ENCODE measurements at places on chromosomes 4 and X. TPM values are rescaled to one million over a fixed set of nuclear protein-coding genes. Genes with fewer than 3 reads are reported as not detected.

- H3K27me3 ChIP-seq: no peaks in the 10 kb centered on the region
- peaks cover 35% of the 10 kb centered on the region for H3K4me1 ChIP-seq
- H3K4me3 ChIP-seq: no peak overlapping the region
- H3K27ac ChIP-seq: no peak overlapping the region
- H3K36me3 ChIP-seq: no peaks in the 10 kb centered on the region
- DNase-seq: no peak
Measured at GRCh38 chr4:41129128-41129754, 85.1 kb downstream of the APBB2 start.

- no peaks in the 10 kb centered on the region for H3K36me3 ChIP-seq
- no peaks in the 10 kb centered on the region for H3K4me1 ChIP-seq
- no peaks in the 10 kb centered on the region for H3K27me3 ChIP-seq
- DNase-seq: no peak
Measured at GRCh38 chrX:106378616-106379015, 210.5 kb downstream of the PWWP3B start.

DNA sequence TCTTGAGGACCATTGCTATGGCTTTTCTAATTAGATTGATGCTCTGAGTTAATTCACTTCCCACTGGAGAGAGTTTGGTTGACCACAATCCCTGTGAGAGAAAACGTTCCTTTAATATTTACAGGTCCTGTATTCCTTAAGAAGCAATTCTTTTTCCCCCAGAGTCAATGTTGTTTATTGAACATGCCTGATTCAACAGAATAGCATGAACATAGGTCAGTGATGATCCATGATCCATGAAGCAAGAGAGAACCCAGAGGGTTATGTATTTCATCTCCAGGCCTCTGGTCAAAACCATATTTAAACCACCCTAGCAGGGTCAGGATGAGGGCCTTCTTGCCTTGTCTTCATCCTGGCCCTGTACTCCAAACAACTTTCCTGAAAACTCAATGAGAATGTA is 39.4 kb upstream of the EFHC2 start:
- H3K4me3 ChIP-seq: no peak overlapping the region
- DNase-seq: no peak
- H3K4me1 ChIP-seq: no peaks in the 10 kb centered on the region
- H3K36me3 ChIP-seq: no peaks in the 10 kb centered on the region
- H3K27me3 ChIP-seq: no peaks in the 10 kb centered on the region

Gene TMEM255A
- total RNA-seq: not detected

DNA sequence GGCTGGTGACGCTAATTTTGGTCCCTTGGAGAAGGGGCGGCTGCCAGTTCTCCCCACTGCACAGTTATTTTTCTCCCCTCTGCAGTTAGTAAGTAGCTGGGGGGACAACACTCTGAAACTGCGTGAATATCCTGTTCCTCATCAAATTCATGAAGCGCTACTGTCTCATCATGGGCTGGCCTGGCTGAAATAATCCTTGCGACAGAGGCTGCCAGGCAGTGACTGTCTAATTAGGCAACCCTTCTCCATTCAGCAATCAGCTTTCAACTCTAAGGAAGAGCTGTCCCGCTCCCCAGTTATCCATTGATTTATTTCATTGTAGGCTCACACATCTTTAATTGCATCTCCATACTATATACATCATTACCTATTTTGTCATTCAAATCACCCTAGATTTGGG is 8.2 kb downstream of the SH3TC1 start:
- no peaks in the 10 kb centered on the region for H3K27me3 ChIP-seq
- no peak overlapping the region for H3K27ac ChIP-seq
- DNase-seq: no peak
- no peak overlapping the region for H3K4me3 ChIP-seq
- no peaks in the 10 kb centered on the region for H3K36me3 ChIP-seq
- no peaks in the 10 kb centered on the region for H3K4me1 ChIP-seq

- no peak for DNase-seq
- H3K27me3 ChIP-seq: no peaks in the 10 kb centered on the region
- H3K4me3 ChIP-seq: no peak overlapping the region
- H3K27ac ChIP-seq: no peak overlapping the region
- no peaks in the 10 kb centered on the region for H3K4me1 ChIP-seq
- H3K36me3 ChIP-seq: no peaks in the 10 kb centered on the region
Measured at GRCh38 chrX:25275159-25275558, 259.4 kb upstream of the ARX start.

Gene ANK2
- total RNA-seq: 9.4 TPM

Gene PHEX
- 0.96 TPM for total RNA-seq
